ENCODE measurements at places on chromosomes 16 and 17. TPM values are rescaled to one million over a fixed set of nuclear protein-coding genes. Genes with fewer than 3 reads are reported as not detected.

DNA sequence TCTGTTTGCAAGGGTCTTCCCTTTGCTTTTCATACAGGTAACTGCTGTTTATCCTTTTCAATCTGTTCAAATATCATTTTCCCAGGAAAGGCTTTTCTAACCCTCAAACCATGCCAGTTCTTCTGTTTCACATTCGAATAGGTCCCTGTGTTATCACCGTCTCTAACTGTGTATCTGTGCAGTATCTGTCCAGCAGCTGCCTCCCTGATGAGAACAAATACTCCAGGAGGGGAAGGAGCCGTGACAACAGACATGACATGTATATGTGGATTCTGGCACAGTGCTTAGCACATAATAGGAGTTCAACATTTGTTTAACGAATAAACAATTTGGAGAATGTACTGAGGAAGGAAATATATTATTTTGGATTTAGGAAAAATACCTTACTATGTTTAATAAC is 95.7 kb downstream of the STX8 start:
- DNase-seq, result no peak
- H3K4me1 ChIP-seq, result no peaks in the 10 kb centered on the region
- H3K36me3 ChIP-seq, result peaks cover 11% of the 10 kb centered on the region
- no peaks in the 10 kb centered on the region for H3K27me3 ChIP-seq
- no peak overlapping the region for H3K4me3 ChIP-seq
- H3K27ac ChIP-seq, result no peak overlapping the region

DNA sequence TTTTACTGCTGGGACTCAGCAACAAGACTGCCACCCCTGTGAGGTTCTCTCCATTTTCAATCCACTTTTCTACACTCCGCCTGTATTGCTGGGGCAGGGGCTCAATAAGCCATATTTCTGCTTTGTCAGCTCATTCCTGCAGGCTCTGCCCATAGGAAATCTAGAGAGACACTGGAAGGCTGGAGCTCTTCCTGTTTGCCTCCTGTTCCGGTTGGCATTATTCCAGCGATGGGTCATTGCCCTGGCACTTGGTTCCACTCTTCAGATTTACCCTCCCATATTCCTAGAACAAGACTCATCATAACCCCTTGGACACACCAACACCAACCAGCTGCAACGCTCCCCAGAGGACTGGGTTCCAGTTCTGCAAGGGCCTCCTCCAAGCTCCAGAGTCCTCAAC is 210.4 kb downstream of the CA10 start:
- H3K36me3 ChIP-seq, result no peaks in the 10 kb centered on the region
- no peak for DNase-seq
- no peaks in the 10 kb centered on the region for H3K4me1 ChIP-seq
- H3K27ac ChIP-seq, result no peak overlapping the region

GRCh38 chr16:55470533-55471371 is 8.2 kb upstream of the MMP2 start:
- peaks cover 12% of the 10 kb centered on the region for H3K4me1 ChIP-seq
- H3K36me3 ChIP-seq, result no peaks in the 10 kb centered on the region
- no peak for DNase-seq
- peaks cover 5% of the 10 kb centered on the region for H3K27me3 ChIP-seq
- no peak overlapping the region for H3K4me3 ChIP-seq

- H3K4me1 ChIP-seq, result peaks cover 14% of the 10 kb centered on the region
- no peak overlapping the region for H3K27ac ChIP-seq
- DNase-seq, result no peak
Measured at GRCh38 chr16:86568677-86569623, 2.3 kb downstream of the FOXC2 start.

DNA sequence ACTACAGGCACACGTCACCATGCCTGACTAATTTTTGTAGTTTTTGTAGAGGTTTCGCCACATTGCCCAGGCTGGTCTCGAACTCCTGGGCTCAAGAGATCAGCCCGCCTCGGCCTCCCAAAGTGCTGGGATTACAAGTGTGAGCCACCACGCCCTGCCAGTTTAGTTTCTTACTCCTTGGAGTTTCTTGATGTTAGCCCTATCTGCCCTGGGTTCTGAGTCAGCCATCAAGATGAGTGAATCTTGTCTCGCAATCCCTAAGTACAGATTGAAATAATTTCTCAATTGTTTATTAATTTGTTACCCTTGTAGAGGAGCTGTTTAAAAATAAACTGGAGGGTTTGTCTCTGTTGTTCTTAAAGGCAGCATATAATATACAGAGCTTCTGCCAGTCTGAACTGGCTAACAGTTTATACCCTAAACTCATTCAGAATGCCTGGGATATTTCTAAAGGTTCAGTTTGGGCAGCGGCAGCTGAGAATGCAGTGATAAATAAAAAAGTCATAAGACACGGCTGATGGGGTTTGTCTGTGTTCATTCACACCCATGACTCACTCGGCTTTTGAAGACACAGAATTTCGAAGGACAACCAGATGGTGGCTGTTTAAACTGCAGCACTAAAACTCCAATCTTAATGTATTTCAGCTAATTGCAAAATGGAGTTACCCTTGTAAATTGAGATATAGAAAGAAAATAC is 39.6 kb downstream of the GPRC5B start:
- no peak overlapping the region for H3K4me3 ChIP-seq
- H3K4me1 ChIP-seq, result no peaks in the 10 kb centered on the region
- no peak for DNase-seq
- H3K27me3 ChIP-seq, result no peaks in the 10 kb centered on the region
- no peaks in the 10 kb centered on the region for H3K36me3 ChIP-seq

- peaks cover 3% of the 10 kb centered on the region for H3K36me3 ChIP-seq
- H3K4me1 ChIP-seq, result peaks cover 41% of the 10 kb centered on the region
- H3K27ac ChIP-seq, result peak within 1 kb of the TSS; percentile 84
Measured at GRCh38 chr16:88569985-88570690, at the start of gene ZC3H18. Gene ZC3H18, plus strand, starts transcription at chr16:88570403. Its CDS starts 6,721 bp downstream, at chr16:88577124.

DNA sequence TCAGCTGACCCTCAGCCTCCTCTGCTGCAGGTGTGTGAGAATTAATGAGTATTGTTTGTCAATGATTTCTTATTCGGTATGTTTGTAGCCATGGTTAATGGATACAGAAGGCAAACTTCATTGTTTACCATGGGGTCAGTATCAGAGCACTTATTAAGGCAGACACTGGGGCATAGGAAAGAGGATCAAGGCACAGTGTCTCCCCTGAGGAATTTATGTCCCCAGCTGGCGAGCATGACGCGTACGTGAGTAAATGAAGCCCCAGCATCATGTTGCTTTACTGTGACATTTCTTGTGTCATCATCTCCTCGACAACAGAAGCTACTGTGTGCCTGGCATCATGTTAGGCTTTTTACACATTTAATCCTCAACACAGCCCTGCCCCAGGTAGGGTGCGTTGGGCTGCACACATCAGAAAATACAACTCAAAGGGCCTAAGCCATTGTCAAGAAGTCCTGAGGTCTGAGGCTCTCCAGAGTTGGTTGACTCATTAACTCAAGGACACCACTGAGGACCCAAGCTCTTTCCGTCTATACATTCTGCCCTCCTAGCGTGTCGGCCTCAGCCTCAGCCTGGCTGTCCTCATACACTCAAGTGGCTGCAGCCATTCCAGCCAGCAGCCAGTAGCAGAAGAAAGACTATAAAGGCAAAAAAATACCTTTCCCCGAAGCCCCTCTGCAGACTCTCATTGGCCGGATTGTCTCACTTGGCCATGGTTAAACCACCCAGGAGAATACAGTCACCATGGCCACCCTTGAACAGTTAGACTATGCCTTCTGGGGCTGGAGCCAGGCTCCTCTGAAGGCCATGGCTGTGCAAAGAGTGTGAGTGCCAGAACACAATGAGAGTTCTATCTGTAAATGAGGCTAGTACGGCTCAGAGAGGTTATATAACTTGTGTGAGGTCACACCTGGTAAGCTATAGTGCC is 13.9 kb upstream of the ZCCHC14 start:
- no peak overlapping the region for H3K4me3 ChIP-seq
- peaks cover 12% of the 10 kb centered on the region for H3K27me3 ChIP-seq
- peaks cover 7% of the 10 kb centered on the region for H3K4me1 ChIP-seq
- no peaks in the 10 kb centered on the region for H3K36me3 ChIP-seq

GRCh38 chr16:72658888-72659717 is 388.8 kb downstream of the ZFHX3 start:
- no peak overlapping the region for H3K27ac ChIP-seq
- peaks cover 8% of the 10 kb centered on the region for H3K27me3 ChIP-seq
- DNase-seq, result no peak
- H3K4me1 ChIP-seq, result peaks cover 10% of the 10 kb centered on the region
- H3K36me3 ChIP-seq, result peaks cover 1% of the 10 kb centered on the region

- peaks cover 31% of the 10 kb centered on the region for H3K4me1 ChIP-seq
- H3K27me3 ChIP-seq, result no peaks in the 10 kb centered on the region
- H3K27ac ChIP-seq, result no peak overlapping the region
- peak overlapping the region; percentile 38 for H3K4me3 ChIP-seq
- no peak for DNase-seq
Measured at GRCh38 chr16:88807142-88807625, 3.6 kb downstream of the CDT1 start.

DNA sequence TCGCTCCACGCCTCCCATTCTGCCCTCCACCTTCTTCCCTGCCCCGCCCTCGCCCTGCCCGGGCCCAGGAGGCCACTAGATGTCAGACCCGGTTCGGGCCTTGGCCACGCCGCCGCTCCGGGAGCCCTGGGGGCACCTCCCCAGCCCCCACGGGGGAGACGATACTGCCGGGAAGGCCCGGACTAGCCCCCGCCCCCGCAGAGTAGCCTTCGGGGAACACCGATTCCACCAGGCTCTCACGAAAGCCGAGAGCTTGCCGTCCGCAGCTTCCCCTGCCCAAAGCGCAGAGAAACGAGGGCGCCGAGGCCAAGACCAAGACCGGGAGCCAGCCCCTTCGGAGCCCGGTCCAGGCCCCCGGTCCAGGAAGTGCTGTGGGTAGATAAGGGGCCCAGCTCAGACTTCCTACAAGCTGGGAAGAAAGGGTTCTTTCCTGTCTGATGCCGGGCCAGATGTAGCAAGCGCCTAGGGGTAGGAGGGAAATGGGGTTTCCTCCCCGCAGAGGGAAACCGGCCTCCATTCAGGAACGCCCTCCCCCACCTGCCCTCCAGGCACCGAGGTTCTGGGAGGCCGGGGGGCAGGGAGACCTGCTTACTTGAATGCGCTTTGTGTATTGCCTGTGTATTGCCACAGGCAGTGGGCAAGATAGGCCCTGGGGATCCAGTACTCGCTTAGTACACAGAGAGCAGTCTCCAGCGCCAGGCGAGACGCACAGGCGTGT is 806 bp upstream of the CYB561 start:
- peak overlapping the region; percentile 79 for H3K27ac ChIP-seq
- H3K4me3 ChIP-seq, result peak overlapping the region; percentile 67
- H3K4me1 ChIP-seq, result peaks cover 23% of the 10 kb centered on the region
- H3K36me3 ChIP-seq, result no peaks in the 10 kb centered on the region

DNA sequence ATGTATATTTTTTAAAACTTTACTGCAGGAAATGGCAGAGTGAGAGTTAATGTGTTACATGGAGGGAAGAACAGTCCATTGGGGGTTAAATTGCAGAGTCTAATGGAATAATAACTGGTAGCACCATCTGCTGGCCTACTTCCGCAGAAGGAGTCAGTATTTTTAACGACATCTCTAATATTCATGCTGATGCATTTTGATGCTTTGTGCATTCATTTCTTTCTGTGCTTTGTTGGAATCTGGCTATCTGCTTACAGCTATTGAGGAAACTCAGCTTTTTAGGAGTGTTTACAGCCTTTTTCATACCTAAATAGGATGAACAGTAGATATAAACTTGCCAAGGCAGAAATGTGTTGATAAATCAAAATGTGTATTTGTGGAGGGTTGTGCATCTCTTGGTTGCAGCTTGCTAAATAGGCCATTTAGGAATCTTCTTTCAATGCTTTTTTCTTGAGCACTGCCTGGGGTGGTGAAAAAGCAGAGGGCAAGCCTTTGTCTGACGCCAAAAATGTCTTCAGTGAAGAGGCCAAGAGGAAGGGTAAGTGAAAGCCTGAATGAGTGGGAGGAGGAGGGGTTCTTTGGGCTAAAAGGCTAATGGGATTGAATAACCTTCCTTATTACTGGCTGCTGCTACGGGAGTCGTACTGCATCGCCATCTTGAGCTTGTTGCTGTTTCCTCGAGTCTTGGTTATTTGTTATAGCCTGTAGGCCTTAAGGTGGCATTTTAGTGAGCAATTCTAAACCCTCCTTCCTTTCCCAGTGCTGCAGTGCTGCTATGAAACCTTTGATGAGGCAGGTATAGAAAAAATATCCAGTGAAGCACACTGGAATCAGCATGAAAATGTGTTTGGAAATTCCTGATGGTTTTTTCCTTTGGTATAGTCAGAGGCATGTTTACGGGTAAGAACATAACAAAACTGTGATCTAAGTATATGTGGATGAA is 153.3 kb downstream of the CHD9 start:
- peak; percentile 30 for DNase-seq
- peaks cover 1% of the 10 kb centered on the region for H3K36me3 ChIP-seq
- H3K27ac ChIP-seq, result peak overlapping the region; percentile 34
- peak overlapping the region; percentile 45 for H3K4me3 ChIP-seq
- H3K27me3 ChIP-seq, result no peaks in the 10 kb centered on the region
- peaks cover 9% of the 10 kb centered on the region for H3K4me1 ChIP-seq

GRCh38 chr17:50884439-50885311 is 18.5 kb upstream of the TOB1 start:
- H3K4me3 ChIP-seq, result no peak overlapping the region
- DNase-seq, result no peak
- no peaks in the 10 kb centered on the region for H3K27me3 ChIP-seq
- peaks cover 25% of the 10 kb centered on the region for H3K4me1 ChIP-seq
- peak overlapping the region; percentile 11 for H3K27ac ChIP-seq

GRCh38 chr17:27466743-27467375 is 10.6 kb downstream of the KSR1 start:
- peaks cover 17% of the 10 kb centered on the region for H3K36me3 ChIP-seq
- H3K4me3 ChIP-seq, result peak overlapping the region; percentile 67
- peaks cover 88% of the 10 kb centered on the region for H3K4me1 ChIP-seq
- peak; percentile 94 for DNase-seq

DNA sequence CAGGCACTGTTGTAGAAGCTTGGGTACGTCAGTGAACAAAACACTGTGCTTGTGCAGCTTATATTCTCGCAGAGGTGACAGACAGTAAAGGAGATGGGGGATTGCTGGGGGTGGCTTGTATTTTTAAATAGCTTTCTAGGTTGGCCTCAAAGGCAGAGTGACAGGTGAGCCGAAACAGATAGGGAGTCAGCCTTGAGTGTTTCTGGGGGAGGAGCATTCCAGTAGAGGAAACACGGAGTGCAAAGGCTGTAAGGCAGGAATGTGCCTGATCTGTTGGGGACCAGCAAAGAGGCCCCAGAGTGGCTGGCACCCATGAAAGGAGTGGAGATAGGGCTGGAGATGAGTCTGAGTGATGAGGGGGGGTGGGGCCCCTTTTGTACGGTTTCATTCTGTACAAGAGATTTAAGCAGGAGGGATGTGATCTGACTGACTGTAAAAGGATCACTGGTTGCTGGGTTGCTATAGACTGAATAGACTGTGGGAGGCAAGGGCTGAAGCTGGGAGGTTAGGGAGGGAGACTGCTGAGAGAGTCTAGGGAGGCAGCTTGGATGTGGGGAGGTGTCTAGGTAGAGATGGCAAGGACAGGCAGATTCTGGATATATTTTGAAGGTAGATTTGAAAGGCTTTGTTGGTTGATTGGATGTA is 15.2 kb downstream of the NUP93 start:
- H3K4me1 ChIP-seq, result peaks cover 39% of the 10 kb centered on the region
- H3K27ac ChIP-seq, result no peak overlapping the region
- no peak for DNase-seq
- H3K27me3 ChIP-seq, result no peaks in the 10 kb centered on the region

GRCh38 chr16:51149251-51149661 is 1.8 kb downstream of the SALL1 start:
- H3K27ac ChIP-seq, result no peak overlapping the region
- DNase-seq, result no peak
- H3K4me1 ChIP-seq, result peaks cover 11% of the 10 kb centered on the region
- H3K36me3 ChIP-seq, result no peaks in the 10 kb centered on the region
- H3K4me3 ChIP-seq, result no peak overlapping the region

CES1 gene
- total RNA-seq, result not detected

NFAT5 gene
- total RNA-seq, result 34.0 TPM

KLHL10 gene
- not detected for total RNA-seq

LDHD gene
- 0.42 TPM for total RNA-seq

EXOC3L1 gene
- not detected for total RNA-seq

CCL14 gene
- total RNA-seq, result not detected

RSPRY1 gene
- total RNA-seq, result 25.7 TPM

MSLN gene
- total RNA-seq, result not detected
